ENCODE measurements at places on chromosomes 12 and 14. TPM values are rescaled to one million over a fixed set of nuclear protein-coding genes. Genes with fewer than 3 reads are reported as not detected.

CMKLR1 gene
- total RNA-seq = not detected

P3H3 gene
- total RNA-seq = 0.73 TPM

ASIC1 gene
- 8.5 TPM for total RNA-seq

CDH24 gene
- 2.6 TPM for total RNA-seq

KRT78 gene
- total RNA-seq = not detected

PRKD1 gene
- total RNA-seq = not detected

TMEM179 gene
- total RNA-seq = 0.30 TPM

AKAP3 gene
- total RNA-seq = 0.93 TPM

KLRG1 gene
- 3.5 TPM for total RNA-seq

DAO gene
- not detected for total RNA-seq

SCNN1A gene
- total RNA-seq = 0.32 TPM

KRT7 gene
- total RNA-seq = 5.3 TPM

LRRK2 gene
- total RNA-seq = not detected

TAS2R9 gene
- total RNA-seq = not detected

CPM gene
- total RNA-seq = 9.9 TPM

OR10P1 gene
- not detected for total RNA-seq

HELB gene
- 39.8 TPM for total RNA-seq

CFAP251 gene
- 0.66 TPM for total RNA-seq

Measured in T-helper 2 cell treated with Interferon-gamma antibody and Interleukin-4, amounts not matched to agents 100 ng/mL and 5 ng/mL, for 36 hours (primary cell).